CD4-positive, alpha-beta T cell treated with Interleukin-4 for 1 hour (primary cell): ENCODE measurements at places on chromosomes 2 and 18.

GRCh38 chr2:157428500-157429175 is 15.3 kb downstream of the CYTIP start:
- DNase-seq = no peak

- no peak for DNase-seq
Observed at GRCh38 chr2:233338046-233338445, 16.2 kb upstream of the DGKD start.

DNA sequence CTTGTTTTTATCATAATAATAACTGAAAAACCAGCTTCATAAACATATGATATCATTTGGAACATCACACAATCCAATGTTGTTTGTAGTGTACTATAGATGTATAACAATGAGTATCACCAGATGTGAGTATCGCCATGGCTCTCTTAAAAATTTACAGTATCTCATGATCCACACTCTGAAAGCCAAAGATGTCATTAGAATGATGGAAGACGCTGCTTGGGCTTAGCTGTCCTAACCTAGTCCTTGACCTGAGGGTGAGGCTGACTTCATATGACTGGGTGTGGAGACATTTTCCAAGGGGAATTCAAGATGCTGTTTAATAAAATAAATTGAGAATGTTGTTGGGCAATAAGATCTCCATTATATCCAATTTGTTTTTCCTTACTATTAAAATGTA is 242.6 kb downstream of the RIT2 start:
- DNase-seq = no peak

DNA sequence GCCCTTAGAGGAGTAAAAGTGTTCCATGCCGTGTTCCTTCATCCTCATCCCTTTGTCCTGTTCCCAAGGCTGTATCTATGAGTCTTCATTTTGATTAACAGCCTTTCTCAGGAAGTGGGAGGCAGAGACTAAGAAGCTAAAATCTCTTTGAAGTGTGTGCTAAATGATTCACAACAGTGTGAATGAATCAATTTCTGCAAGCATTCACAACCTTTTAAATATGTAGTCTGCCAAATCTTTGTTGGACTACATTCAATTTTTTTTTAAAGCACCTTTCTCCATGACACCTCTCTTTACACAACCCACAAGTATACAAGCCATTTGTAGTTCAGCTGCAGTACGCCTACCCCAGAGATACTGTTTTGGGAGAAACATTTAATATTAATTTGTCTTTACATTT is 408.6 kb upstream of the FANCL start:
- no peak for DNase-seq

- DNase-seq = peak; percentile 49
Observed at GRCh38 chr2:181742922-181743722, 62.8 kb upstream of the NEUROD1 start.

- no peak for DNase-seq
Observed at GRCh38 chr2:190746971-190747761, 98.3 kb downstream of the NAB1 start.

DNA sequence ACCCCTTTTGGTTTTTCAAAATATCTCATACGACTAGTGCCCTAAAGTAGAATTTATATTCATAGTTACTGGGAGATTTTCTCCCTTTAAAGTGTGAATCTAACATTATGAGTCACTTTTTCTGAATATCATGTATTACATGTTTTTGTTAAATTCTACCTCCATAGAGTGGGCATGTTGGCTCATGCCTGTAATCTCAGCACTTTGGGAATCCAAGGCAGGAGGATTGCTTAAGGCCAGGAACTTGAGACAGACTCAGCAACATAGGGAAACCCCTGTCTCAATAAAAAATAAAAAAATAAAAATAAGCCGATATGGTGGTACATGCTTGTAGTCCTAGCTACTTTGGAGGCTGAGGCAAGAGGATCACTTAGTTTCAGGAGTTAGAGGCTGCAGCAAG is 45.3 kb upstream of the UNC80 start:
- DNase-seq = no peak

DNA sequence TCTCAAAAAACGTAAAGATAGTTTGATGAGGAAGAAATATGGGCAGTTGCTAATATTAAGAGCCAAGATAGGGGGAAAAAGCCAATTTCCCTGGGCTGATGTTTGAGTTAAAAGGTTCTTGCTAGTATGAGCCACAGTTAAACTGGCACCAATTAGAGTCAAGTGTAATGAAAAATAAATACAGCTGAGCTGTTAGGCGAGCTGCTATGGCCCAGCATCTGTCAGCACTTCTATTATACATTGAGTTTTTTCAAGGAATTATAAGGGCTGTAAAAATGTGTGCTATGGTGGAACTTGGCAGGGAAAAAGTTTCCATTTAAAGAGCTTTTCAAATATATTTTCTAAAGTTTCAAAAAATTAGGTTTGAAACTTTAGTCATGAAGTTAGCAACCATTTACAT is 279.6 kb downstream of the CYRIA start:
- no peak for DNase-seq

DNA sequence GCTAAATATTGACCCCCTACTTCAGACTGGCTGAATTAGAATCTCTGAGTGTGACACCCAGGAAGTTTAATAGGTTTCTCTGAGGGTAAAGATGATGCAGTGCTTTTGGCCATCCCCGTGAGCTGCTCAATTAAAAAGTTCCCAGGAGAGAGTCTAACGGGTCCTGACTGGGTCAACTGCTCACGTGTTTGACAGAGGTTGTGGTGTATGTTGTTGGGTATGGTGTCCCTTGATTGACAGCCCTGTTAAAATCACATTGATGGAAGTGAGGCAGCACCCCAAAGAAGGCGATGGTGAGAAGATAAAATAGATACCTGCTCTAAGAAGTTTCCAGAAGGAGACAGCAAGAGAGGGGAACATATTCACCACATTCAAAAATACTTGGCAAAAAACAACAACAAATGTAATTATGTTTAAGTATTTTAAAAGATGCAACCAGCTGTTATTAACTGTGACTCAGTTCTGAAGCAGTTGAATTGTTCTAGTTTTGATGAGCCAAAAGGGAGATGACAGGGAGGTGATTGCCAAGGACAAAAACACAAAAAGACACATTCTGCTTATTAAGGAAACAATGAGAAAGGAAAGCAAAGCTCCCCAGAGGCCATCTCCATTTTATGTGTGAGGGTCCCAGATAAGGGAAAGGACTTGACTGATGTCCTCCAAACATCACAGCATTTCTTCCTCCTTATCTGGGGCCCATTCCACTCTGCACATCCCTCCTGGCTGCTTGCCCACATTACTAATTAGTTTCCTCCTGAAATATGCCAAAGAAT is 11.5 kb upstream of the GMCL1 start:
- no peak for DNase-seq

GRCh38 chr18:8893628-8894231 is 188.4 kb downstream of the MTCL1 start:
- DNase-seq = no peak

- DNase-seq = no peak
Observed at GRCh38 chr2:206886696-206887095, 52.6 kb upstream of the CPO start.

DNA sequence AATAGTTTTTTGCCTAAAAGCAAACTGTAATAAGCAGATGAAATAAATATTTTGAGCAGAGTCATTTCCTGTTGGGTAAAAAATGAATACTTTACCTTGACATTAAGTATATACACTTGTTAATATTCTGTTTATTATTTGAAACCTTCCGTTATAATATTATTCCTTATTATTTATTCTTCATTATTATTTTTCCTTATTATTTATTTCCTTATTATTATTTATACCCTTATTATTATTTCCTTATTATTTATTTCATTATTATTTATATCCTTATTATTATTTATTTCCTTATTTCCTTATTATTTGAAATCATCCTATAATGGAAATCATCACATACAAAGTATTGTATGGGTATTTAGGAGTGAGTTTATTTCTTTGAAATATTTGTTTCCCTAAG is 232.2 kb upstream of the RBBP8 start:
- DNase-seq = no peak

- DNase-seq = no peak
Observed at GRCh38 chr2:49490710-49491109, 336.4 kb upstream of the FSHR start.
